Globus pallidus (tissue), 1 donor: ENCODE measurements at places on chromosomes 1 and 21.

DNA sequence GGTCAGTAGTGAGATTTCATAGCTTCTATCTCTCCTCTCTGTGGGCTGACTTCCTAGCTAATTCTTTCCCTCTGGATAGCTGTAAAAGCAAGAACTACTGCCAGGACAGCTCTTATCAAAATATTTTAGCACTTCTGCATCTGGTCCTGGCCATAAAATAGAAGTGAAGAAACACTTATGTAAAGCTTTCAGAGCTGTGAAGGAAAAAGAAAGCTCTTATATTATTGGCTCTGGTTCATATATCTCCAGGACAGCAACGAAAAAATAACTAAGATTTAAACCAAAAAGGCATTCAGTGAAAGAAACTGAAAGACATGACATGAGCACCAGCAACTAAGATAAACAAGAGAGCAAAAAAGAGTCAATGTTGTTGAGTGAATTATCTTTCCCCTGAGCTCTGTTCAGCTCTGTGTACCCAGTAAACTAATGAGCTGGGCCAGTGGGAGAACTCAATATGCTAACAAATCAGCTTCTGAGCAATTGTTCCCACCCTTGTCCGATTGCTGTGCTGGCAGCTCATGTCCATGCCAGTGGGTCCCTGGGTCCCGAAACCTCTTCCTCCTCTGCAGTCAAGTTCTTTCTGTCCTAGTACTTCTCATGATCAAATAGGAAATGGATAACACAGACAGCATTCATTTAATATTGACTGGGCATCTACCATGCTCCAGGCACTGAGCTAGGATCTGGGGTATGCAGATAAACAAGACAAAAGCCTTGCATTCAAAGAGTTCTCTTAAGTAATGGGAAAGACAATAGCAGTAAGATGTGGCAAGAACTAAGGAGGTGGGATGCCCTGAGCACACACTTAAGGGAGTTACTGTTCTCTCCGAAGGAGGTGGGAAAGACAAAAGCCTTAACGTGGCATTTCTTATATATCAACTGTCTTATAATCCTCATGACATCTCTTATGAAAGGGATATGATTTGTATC is 45.3 kb upstream of the MAN1A2 start:
- DNase-seq: no peak

- DNase-seq: no peak
Measured at GRCh38 chr1:32623775-32624174, 26.6 kb downstream of the ZBTB8OS start.

- DNase-seq: no peak
Measured at GRCh38 chr1:59498640-59499039, 201.7 kb downstream of the FGGY start.

DNA sequence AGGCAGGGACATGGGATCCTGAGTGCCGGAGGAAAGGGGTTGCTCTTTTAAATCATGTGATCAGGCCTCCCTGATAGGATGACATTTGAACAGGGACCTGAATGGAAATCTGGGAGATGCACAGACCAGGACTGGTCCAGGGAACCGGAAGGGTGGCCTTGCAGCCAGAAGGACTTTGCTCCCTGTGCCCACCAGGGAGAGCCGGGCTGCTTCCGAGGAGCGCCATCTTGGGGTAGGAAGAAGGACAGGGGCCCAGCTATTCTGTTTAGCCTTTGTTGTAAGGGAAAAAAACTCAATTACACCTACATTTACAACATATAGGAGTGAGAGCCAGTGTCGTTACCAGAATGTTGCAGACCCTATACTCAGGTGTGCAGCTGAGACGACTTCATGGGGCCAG is 5.5 kb downstream of the KLHDC7A start:
- DNase-seq: no peak
